ENCODE measurements at places on chromosomes 7 and 10. TPM values are rescaled to one million over a fixed set of nuclear protein-coding genes. Genes with fewer than 3 reads are reported as not detected.

PKD2L1 gene
- total RNA-seq: 0.59 TPM

DNA sequence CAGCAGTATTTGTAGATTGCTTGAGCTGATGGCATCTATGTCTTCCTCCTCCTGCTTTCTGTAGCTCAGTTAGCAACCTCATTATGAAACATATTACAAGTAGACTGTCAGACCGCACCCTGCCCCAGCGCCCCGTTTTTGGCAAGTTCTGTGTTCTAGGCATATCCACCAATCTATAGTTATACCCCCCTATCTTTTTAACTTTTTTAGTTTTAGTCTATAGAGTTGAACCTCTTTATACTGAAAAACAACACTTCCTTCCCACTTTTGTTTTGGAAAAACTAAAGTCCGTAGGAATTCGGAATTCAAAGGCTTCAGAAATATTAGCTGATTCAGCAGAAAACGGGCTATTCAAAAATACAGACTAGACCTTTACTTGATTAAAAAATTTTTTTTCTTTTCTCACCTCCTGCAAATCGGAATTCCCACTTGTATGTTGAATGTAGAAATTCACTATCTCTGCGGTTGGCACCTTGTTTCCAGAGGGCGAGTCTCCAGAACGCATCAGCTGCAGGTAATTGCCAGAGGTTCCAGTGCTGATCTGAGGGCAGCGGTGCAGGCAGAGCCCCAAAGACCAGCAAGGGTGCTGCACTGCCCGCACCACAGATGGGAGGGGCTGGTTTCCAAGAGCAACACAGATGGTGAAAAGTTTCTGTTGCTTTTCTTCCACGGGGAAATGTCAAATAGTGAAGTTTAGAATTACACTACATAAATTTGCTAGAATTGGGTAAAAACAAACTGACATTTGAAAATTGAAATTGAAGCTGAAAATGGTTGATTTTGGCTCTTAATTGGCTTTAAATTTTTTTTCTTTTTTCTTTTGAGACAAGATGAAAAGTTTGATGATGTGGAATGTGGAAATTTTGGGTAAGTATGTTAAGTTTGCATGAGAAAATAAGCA lies 2.2 kb upstream of the FZD8 start:
- no peak overlapping the region for H3K27ac ChIP-seq
- H3K27me3 ChIP-seq: peaks cover 9% of the 10 kb centered on the region

- H3K4me1 ChIP-seq: no peaks in the 10 kb centered on the region
- H3K27ac ChIP-seq: no peak overlapping the region
- H3K36me3 ChIP-seq: no peaks in the 10 kb centered on the region
- no peak for DNase-seq
- no peak overlapping the region for H3K4me3 ChIP-seq
These were observed 72.0 kb downstream of the C1GALT1 start for GRCh38 chr7:7254319-7254718.

DNA sequence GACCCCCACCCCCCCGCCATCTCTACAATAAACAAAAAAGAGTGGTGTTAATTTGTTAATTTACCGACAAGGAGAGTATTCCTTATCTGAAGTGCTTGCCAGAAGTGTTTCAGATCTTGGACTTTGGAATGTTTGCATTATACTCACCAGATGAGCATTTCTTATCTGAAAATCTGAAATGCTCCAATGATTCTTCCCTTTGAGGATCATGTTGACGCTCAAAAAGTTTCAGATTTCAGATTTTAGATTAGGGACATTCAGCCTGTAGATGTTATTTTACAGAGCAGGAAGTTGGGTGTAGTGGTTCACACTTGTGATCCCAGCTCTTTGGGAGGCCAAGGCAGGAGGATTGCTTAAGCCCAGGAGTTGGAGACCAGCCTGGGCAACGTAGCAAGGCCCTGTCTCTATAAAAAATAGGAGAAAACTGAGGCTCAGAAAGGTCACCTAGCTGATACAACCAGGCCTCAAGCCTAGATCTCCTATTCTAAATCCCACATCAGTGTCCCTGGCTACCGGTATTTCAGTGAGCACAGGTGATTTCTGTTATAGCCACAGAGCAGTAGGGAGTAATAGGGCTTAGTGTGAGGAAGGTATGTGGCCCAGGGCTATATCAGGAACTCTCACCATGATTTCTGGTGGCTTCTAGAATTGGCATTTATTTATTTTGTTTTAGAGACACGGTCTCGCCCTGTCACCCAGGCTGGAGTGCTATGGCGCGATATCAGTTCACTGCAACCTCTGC lies 35.4 kb downstream of the TMEM120A start:
- no peaks in the 10 kb centered on the region for H3K27me3 ChIP-seq
- no peak for DNase-seq
- peaks cover 61% of the 10 kb centered on the region for H3K36me3 ChIP-seq
- no peak overlapping the region for H3K4me3 ChIP-seq
- no peak overlapping the region for H3K27ac ChIP-seq
